ENCODE measurements at places on chromosomes 1 and 21.
A peak's percentile ranks its signal among the peaks of the same experiment; 100 is the strongest.

DNA sequence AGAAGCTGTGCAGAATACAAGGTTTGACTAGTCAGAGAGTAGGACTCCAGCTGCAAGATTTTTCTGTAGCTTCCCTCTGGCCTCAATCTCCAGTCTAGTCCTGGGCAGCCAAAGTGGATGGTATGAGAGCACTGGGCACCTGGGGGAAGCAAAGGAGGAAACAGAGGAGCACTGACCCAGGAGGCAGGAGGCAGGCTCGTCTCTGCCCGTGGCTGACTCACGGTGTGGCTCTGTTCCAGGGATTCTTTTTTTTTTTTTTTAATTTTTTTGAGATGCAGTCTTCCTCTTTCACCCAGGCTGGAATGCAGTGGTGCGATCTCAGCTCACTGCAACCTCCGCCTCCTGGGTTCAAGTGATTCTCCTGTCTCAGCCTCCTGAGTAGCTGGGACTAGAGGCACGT is 4.1 kb upstream of the NPPB start:
- DNase-seq, result no peak

GRCh38 chr21:44699502-44700001 is 2.6 kb downstream of the KRTAP10-12 start:
- DNase-seq, result no peak

GRCh38 chr1:181140398-181140797 is 51.9 kb downstream of the IER5 start:
- DNase-seq, result no peak

- no peak for DNase-seq
Observed at GRCh38 chr1:160049101-160049500, 17.3 kb upstream of the PIGM start.

- DNase-seq, result no peak
Observed at GRCh38 chr1:77857552-77857951, 30.9 kb upstream of the NEXN start.

GRCh38 chr1:65880611-65881010 is 87.9 kb downstream of the PDE4B start:
- DNase-seq, result no peak

GRCh38 chr1:117188816-117189437 is 21.8 kb downstream of the VTCN1 start:
- DNase-seq, result no peak

DNA sequence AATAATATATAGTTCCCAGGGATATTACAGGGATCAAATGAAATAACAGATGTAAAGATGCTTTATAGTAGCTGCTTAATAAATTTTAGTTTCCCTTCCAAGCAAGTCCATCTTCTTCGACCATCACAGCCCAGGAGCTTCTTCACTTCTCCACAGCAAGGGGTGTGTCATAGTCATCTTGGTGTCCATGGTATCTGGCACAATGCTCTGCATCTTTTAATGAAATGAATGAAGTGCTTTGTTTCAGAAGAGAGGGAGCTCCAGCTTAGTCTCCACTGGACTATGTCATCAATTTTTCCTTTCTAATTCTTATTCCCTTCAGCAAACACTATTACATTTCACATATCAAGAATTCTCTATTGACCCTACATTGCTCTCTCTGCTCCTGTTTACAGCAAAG is 4.9 kb upstream of the MACF1 start:
- DNase-seq, result no peak

GRCh38 chr1:234256359-234256758 is 116.9 kb upstream of the COA6 start:
- no peak for DNase-seq

- DNase-seq, result no peak
Observed at GRCh38 chr21:44881198-44881872, 7.8 kb upstream of the PTTG1IP start.

DNA sequence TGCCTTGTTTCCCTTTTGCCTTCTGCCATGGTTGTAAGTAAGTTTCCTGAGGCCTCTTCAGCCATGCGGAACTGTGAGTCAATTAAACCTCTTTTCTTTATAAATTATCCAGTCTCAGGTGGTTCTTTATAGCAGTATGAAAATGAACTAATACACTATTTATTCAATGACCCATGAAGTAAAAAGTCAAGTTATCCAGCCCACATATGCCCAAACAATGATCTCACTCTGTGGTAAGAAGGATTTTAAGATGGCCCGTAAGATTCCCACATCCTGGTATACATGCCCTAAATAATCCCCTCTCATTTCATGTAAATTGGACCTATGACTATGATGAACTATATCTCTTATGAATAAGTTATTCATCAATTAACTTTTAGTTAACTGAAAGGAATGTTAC is 1008.3 kb upstream of the B3GALT2 start:
- DNase-seq, result no peak

- DNase-seq, result peak; percentile 83
Observed at GRCh38 chr1:227734856-227735538, at the start of the genes JMJD4 and SNAP47. Gene JMJD4, minus strand, starts transcription at chr1:227735302. Its CDS starts 29 bp downstream, at chr1:227735273. Gene SNAP47, plus strand, starts transcription at chr1:227735435. Its CDS starts 12,302 bp downstream, at chr1:227747737.

GRCh38 chr1:54543729-54544496 is 4.1 kb upstream of the ACOT11 start:
- no peak for DNase-seq

GRCh38 chr1:147210987-147211386 is 14.2 kb downstream of the FMO5 start:
- no peak for DNase-seq

- DNase-seq, result no peak
Observed at GRCh38 chr1:3292868-3293562, 161.4 kb upstream of the ARHGEF16 start.

DNA sequence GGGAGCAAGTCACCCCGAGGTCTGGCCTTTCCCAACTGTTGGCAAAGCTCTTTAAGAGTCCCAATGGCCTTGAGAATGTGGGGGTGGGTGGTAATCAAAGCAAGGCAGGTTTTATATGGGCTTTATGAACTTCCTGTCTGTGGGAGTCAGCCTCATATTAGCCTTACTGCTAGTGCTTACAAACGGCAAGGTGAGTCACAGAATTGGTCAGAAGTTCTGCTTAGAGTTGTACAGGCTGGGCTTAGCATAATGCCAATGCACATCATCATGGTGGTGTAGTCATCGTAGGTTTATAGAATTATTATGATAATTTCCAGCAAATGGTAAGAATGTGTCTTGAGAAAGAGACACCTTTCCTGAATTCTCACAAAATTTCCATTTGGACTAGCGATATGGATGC is 192.7 kb upstream of the KIAA0040 start:
- DNase-seq, result no peak

DNA sequence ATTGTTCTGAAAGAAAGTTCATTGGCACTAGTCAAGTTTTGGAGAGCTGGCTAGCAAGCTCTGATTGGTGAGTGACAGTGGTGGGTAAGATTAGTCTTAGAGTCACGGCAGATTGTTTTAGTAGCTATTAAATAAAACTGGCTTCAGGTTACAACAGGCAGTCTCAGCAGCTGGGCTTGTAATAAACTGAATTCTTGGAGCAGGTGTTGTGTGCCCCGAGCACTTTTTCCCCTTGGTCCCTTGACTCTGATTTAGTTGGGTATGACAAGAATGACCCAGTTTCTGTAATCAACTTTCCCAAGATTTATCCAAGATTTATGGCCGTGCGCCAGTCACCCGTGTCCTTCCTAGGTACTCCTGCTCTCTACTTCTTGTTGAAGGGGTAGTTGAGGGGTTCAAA is 40.2 kb downstream of the TBCE start:
- DNase-seq, result no peak

DNA sequence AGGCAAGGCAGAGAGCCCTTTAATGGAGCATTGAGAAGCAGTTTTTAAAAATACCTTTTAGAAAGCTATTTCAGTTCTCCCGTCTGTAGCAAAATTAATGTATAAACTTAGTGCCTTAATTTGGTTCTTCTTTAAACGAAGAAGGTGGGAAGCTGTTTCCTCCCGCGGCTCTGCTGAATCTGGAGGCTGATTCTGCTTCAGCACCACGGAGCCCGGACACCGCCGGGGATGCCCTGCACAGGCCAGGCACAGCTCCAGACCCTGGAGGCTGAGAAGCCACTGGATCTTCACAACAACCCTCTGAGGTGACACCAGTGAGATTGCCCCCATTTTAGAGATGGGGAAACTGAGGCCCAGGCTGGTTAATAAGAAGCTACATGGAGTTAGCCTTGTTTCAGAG is 175.8 kb upstream of the VAMP3 start:
- no peak for DNase-seq

GRCh38 chr1:20284046-20284445 is 6.6 kb upstream of the VWA5B1 start:
- DNase-seq, result no peak

GRCh38 chr1:112817555-112818373 is 102.6 kb upstream of the PPM1J start:
- no peak for DNase-seq

DNA sequence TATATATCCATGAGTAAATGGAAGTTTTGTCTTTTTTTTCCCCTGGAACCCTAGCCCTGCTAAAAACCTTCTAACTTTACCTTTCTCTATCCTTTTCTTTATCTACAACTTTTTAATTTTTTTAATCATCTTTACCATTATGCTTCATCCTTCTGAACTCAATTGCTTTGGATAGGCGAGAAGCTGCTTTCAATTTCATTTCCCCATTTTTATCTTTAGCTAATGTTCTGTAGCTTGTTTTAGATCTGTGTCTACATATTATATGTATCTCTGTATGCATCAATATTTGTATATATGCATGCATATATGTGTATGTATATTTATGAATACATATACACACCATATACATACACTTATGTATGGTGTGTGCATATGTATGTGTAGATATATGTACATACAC is 57.4 kb downstream of the PTPRC start:
- DNase-seq, result no peak

GRCh38 chr1:53648516-53648915 is 90.4 kb downstream of the GLIS1 start:
- DNase-seq, result no peak

DNA sequence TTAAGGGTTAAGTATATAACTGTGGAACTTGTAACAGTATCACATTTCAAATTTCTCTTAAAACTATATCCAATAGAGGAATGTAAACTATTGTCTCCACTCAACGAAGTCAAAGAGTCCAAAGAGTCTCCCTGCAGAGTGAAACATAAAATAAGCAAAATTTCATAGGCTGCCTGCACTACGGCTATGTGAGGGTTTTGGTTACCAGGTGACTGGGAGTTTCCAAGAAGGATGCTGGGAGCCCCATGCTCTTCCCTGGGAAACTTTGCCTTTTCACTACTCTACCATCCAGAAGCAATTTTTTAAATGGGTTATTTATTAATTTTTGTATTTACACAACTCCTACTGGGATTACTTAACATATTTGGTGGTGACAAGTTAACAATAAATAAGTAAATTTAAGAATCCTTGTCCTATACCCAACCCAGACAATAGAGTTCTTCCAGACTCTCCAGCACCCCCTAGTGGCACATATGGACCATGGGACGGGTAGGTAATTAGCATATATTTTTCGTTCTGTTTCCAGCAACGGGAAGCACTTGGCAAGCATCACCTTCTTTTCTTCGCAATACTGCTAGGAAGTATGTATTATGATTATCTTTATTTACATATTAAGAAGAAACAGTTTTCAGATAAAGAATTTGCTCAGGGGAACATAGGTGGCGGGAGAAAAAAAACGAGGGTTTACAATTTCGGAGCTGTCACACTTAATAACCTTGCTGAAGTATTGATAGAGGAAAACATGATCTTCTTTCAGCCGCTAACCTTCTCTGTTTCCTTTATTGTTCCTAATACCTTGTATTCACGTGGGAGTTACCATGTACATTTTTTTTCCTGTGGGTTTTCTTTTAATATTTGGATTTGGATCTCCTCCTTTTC is 3.5 kb downstream of the FMO2 start:
- DNase-seq, result peak; percentile 6

DNA sequence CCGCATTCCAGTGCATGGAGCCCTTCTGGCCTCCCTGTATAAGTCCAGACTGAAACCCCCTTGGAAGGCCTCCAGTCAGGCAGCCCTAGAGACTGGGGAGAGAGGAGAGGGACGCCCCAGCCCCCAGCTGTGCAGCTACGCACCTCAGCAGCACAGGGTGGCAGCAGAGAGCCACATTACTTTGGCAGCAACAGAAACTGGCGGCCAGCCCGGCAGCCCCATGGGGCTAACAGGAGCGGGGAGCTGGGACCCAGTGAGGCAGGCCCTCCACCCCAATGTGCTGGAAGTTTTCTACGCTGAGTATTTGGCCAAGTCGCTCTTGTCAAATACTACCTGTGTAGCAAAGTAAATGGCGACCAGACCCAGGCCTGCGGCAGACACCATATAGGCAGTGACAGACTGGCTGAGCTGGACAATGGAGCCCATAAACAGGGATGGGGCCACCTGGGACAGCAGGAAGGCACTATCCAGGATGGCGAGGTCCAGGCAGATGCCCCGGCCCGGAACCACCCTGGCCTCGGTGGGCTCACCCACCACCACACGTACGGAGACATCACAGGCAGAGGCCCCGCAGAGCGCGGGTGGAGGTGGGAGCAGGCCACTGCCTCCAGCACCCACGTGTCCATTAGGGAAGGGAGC is 21.2 kb downstream of the SLC45A3 start:
- peak; percentile 41 for DNase-seq

DNA sequence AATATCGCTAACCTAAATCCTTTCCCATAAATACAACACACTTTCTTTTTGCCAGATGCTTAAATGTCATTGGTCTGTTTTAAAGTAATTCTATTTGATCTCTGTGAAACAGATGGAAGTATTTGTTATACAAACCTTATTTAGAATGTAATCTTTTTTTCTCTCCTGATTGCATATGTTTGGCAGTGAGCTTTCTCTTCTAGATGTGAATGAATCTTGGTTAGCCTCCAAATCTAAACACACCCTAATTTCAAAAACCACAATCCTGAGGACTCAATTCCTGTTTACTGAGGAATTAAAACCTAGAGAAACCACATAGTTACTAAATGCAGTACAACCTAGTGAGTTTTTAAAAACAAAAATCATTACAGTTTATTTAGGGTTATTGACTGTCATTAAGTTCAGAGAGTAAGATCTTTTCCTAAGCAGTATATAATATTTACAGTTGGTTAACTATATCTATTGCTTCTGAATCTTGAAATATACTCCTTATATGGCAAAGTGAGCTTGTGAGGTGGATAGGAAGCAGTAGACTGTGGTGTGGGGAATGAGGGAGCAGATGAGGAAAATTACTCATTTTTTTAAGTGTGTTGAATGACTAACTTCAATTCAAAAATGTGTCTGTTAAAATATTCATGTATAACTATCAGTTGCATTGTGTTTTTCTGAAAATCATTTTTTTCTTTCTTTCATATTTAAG is 218.7 kb downstream of the FMN2 start:
- no peak for DNase-seq

- DNase-seq, result no peak
Observed at GRCh38 chr1:162372159-162373071, 4.2 kb downstream of the SPATA46 start.

DNA sequence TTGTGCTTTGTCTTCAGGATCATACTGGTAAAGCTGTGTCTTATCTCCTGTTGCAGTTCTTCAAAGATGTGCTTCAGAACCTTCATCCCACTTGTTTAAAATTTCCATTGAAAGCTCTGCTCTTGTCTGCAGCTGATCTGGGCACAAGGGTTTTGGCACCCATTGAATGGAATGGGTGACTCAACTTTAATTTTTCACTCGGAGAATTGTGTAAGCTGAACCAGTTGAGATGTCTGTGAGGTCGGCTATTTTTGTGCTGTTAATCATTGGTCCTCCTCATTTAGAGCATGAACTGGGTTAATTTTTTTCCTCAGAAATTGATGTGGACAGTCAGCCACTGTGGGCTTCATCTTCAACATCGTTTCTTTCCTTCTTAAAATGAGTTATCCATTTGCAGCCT is 252.1 kb downstream of the TM2D1 start:
- no peak for DNase-seq

- no peak for DNase-seq
Observed at GRCh38 chr1:184635980-184636431, 118.7 kb downstream of the EDEM3 start.

All from stimulated activated CD8-positive, alpha-beta memory T cell treated with anti-CD3 and anti-CD28 coated beads, Interleukin-4, amount 100 ng/mL, for 4 hours (primary cell).